Regular cardiac myocyte (primary cell): ENCODE measurements at places on chromosomes 5 and 9. TPM values are rescaled to one million over a fixed set of nuclear protein-coding genes. Genes with fewer than 3 reads are reported as not detected.

SMARCA2 gene
- total RNA-seq: 52.7 and 54.3 TPM in 2 replicates

SH3TC2 gene
- total RNA-seq: 3.9 and 4.4 TPM in 2 replicates

DNAJC18 gene
- 5.4 and 7.3 TPM in 2 replicates for total RNA-seq

BTNL9 gene
- total RNA-seq: not detected in 2 replicates

SLC6A18 gene
- total RNA-seq: not detected in 2 replicates
